ENCODE measurements at places on chromosomes 6 and 20.

- DNase-seq: no peak
Observed at GRCh38 chr20:54473340-54473739, 2.1 kb upstream of the DOK5 start.

GRCh38 chr6:38290133-38290799, 349.5 kb downstream of the BTBD9 start:
- no peak for DNase-seq

DNA sequence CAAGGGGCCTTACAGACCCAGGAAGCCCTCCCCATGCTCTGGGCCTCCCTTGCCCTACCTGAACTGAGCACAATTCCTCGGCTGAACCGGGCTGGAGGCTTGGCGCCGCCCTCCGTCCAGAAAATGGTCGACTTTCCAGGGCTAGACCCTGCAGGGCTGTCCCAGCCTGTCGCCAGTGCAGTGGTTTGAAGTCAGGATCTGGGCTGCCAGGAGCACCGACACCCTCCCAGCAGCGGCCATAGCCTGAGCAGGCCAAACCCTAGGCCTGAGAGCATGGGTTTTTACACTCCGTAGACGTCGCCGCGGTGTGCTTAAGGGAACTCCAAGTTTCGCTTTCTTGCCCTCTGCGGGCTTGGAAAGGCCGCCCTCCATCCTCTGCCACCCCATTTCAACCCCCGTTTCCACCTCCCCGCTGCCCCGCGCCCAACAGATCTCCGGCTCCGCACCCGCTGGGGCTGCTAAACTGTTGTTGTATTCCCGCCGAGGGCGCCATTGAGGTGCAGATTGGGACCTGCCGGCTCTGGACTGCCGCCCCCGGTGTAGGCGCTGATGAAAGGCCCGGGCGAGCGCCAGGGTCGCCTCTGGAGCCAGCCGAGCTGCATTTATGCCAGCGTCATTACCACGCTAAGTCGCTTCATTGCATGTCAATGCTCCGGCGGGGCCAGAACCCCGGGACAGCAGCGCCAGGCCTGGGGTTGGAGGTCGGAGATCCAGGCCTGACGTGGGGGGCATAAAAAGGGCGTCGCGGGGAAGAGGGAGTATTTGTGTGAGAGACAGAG, 2.2 kb upstream of the TFAP2A start:
- DNase-seq: no peak

GRCh38 chr20:1946442-1946761, 47.5 kb downstream of the PDYN start:
- no peak for DNase-seq

- DNase-seq: no peak
Observed at GRCh38 chr6:33944686-33945411, 141.0 kb upstream of the MLN start.

DNA sequence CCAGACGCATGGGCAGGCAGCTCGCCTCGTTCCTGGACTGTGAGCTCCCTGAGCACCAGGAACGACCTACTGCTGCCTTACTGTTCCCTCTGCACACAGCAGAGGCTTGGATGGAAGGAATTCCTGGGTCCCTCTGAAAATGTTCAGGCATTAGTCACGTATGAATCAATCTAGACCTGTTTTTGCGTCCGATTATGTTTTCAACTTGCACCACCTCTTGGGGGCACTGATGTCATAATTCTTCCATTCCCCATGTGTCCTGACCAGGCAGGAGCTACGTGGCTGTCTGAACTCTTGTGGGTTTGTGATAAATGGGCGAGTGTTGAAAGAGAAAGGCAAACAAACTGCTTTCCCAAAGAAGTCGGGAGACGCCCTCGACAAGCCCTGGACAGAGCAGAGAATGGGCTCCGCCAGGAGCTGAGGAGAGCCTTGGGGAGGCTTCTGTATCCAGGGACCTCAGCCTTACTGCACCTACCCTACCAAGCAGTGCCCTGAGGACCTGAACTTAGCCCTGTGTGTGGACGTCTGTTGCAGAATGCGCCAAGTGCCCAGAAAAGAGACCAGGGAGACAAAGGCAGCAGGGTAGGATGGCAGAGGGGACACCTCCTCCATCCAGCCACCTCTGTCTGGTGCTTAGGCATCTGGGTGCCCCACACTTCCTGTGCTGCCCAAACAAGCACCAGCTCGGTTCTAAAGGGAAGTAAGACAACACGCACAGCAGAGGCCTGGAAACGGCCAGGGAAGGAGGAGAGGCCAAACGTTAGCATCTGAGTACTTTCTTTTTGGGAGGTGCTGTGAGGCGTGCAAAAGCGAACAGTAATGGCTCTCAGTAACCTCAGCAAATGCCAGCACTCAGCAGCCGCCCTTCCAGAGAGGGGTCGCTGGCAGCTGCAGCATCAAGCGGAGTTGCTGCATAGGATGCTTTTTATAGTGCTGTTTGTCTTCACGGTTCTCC, 124.2 kb downstream of the LY86 start:
- no peak for DNase-seq

GRCh38 chr6:153959276-153959675, 79.8 kb upstream of the OPRM1 start:
- DNase-seq: no peak

- no peak for DNase-seq
Observed at GRCh38 chr20:57048027-57048869, 218.2 kb downstream of the BMP7 start.

All from esophagus squamous epithelium (tissue), 5 donors.